Fibroblast of skin of right quadriceps (primary cell): ENCODE measurements at places on chromosomes 7 and 10.

GRCh38 chr10:35844686-35845085, 202.6 kb upstream of the FZD8 start:
- DNase-seq, result no peak

- no peak for DNase-seq
Observed at GRCh38 chr7:73547841-73548240, 9.6 kb downstream of the BCL7B start.

DNA sequence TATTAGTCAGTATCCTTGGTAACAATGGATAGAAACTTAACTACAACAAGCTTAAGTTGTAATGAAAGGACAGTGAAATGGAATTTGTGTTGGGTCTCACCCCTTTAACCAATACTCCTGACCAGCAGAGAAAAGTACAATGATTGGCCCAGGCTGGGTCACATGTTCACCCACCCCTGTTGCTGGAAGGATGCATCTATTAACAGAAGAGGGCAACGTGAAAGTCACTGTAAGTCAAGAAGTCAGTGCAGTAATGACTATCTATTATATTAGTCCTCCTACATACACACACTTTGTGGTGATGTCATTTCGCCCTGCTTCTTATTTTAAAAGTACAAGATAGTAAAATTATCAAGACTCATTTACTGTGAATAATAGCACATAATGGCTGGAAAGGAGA, 16.2 kb downstream of the PNLIPRP2 start:
- no peak for DNase-seq

DNA sequence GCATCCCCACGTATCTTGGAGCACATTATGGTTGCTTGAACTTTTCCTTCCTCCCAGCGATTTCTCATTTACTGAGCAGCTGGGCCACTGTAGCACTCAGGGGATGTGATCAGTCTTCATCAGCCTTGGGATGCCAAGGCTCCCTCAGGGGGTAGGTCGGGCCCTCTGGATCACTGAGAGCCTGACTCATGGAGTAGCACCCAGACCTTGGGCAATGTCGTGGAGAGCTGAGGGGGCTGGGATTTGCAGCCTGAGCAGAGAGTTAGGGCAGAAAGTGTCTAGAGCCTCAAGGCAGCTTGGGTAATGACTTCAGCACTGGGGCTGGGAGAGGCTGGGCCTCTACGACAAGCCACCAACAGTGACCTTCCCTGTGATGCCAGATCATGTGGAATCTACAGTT, 86.5 kb upstream of the CXCL12 start:
- peak; percentile 28 for DNase-seq

DNA sequence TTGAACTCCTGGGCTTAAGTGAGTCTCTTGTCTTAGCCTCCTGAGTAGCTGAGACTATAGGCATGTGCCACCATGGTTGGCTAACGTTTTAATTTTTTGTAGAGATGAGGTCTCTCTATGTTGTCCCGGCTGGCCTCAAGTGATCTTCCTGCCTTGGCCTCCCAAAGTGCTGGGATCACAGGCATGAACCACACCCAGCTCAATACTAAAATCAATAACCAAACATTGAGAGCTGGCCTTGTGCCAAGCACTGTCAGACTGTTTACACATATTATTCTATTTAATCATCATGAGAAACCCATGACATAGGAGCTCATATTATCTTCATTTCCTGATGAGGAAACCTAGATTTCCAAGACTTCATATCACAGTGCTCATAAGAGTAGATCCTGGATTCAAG, 251.2 kb downstream of the BAMBI start:
- DNase-seq, result no peak

- no peak for DNase-seq
Observed at GRCh38 chr10:48246501-48246900, 28.0 kb downstream of the FRMPD2 start.

DNA sequence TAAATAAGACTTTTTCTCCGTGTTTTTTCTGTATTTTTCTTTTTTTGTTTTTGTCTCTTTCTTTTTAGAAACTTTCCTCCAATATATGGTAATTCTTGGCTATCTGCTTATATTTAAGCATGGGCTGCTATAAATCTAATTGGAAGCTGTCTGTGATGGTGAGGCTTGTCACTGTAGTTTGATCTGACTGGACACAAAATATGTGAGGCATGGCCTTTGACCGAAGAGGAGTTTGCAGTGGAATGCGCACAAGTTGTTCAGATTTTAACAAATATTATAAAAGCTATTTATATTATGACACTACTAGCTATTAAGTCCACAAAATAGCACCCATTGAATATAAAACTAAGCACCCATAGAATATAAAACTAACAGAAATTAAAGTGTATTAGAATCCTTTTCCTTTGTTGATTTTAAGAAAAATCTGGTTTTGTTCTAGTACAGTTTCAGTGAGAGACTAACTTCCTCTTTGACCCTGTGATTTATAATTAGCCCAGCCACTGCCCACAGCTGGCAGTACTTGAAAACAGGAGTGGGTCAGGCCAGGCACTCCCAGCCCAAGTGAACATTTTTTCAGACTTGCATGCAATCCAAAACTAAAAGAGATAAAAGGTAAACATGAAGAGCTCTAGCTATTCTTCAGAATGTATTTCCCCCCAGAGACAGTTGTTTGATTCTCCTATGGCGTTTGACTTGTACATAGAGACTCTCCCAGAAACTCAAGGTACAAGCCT, 69.9 kb upstream of the FGL2 start:
- DNase-seq, result no peak

GRCh38 chr10:123649676-123650075, 16.5 kb upstream of the GPR26 start:
- no peak for DNase-seq

- DNase-seq, result peak; percentile 81
Observed at GRCh38 chr10:109282510-109282909, 640.8 kb downstream of the XPNPEP1 start.

DNA sequence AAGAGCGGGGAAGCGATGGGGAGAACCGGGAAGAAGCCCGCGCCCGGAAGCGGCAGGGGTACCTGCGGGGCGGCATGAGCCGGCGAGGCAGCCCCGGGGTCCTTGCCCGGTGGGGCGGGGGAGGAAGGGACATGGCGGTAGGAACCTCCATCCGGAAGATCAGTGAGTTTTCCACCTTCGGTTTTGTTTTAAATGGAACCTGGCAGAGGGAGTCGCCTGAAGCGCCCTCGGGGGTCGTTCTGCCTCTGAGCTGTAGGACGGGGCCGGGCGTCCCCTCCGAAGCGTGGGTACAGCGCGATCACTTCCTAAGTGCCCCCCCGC, 471 bp downstream of the PFKP start:
- no peak for DNase-seq

GRCh38 chr10:63760708-63761047, 239.5 kb downstream of the REEP3 start:
- DNase-seq, result no peak

DNA sequence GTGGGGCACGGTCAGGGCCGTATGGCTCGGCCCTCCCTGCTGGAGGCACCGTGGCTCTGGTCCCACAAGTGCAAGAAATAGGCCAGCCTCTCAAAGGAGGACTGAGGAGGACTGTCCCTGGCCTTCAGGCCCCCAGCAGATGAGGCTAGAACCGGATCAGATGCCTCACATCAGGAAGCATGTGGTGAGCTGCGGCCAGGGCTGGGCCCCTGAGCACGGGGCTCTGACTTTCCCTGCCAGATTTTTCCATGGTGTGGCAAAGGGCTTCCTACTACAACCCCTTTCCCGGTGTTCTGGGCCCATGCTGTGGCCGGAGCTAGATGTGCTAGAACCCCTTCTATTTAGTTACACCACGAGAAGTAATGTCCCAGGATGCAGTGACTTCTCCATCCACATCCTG, 100.4 kb downstream of the TCERG1L start:
- DNase-seq, result no peak

DNA sequence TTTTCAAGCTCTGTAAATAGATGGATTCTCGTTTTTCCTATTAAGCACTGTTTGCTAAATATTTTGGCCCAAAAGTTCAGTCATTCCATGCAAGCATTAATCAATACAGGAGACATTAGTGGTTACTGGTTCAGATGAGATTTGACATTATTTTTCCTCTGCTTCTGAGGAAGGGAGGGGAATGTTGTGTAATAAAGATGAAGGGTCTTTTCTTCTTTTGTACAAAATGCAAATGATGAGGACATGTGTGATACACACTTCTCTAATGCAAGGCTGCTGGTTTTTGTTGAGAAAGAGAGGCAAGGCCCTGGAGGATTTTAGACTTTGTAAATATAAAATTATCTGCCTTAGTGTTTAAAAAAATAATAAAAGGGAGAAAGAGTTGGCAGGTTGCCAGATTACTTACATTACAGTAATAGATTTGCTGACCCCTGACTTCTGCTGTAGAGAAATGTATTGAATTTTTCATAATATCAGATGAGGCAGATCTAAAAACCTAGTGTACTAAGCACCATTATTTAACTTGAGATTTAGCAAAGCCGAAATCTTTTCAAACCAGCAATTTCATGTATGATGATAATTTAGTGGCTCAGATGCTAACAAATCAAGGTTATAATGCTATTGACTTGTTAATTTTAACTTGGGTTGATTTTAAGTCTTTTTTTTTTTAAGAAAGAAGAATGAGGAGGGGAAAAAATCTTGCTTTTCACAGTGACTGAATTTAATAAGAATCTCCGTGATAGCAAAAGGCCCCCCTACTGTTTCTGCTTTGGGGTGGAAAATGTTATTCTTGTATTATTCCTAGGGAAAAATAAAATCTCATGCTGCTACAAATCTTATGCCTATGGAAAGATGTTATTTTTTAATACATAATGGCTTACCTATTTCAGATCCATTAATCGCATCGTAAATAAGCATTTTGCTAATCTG, 180.1 kb downstream of the ARID5B start:
- no peak for DNase-seq

DNA sequence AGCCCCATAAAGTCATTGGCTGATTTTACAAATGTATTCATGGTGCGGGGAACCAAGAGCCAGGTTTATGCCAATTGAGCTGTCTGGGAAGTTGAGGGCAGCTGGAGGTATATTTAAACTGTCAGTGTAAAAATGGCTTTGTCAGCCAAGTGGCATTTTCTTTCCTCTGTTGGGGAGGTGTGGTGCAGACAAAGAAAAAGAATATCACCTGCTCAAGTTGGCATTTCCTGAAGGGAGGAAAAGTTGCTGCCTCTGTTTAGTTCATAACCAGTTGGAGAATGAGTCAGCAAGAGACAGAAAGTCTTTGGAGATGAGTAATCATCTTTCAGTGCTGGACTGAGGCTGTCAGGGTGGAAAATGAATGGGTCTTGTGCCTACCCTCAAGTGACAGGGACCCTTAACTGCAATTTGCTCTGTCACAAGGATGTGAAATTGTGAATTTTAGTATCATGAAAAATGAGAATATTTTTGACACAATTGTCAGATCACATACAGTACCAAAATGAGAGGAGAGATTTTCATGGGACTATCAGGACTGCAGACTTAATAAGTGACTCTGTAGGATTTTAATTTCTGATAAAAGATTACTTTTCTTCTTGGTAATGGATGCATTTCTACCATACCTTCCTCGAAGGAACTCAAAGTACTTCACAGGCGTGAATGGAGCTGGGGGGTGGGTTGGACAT, 137.3 kb downstream of the ANLN start:
- peak; percentile 65 for DNase-seq

DNA sequence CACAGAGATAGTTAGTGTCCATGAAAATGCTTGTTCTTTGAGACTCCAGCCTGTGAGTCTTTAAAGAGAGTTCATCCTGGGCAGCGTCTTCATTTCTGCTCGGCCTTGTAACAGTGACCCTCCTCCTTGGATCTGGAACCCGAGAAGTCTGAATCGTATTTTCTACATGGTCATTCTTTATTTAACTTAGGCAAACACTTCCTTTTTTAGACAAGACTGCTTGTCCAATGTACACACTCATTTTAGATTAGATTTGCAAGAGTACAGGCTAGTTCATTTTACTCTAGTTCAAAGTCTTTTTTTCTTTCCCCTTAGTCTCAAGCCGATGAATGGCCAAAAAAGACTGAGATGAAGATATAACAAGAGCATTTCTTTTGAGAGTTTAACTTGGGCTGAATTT, 133.5 kb downstream of the CHN2 start:
- DNase-seq, result no peak

- DNase-seq, result no peak
Observed at GRCh38 chr7:81529785-81530184, 240.1 kb downstream of the HGF start.
